PC-9 (cell line): ENCODE measurements at places on chromosomes 1 and 21. TPM values are rescaled to one million over a fixed set of nuclear protein-coding genes. Genes with fewer than 3 reads are reported as not detected.

The C1QA gene
- total RNA-seq: not detected in 2 replicates

The AKNAD1 gene
- total RNA-seq: not detected in 2 replicates

DNA sequence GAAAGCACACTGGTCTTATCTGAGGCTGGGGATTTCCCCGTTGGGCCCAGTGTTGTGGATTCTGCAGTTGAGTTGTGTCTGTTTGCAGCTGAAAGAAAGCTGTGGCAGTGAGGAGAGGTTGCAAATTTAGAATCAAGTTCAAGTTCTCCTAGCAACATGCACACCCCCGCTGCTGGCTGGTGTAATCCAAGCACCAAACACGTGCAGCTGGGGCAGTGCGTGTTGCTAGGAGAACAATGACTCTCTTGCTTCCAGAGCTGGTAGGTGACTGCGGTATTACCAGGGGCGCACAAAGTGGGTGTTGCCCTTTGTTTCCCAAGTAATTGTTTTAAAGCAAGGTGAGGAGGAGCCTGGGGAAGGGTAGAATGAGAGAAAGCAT, 91.5 kb downstream of the IER5 start:
- no peaks in the 10 kb centered on the region for H3K36me3 ChIP-seq
- H3K27ac ChIP-seq: no peak overlapping the region
- no peaks in the 10 kb centered on the region for H3K4me1 ChIP-seq
- peaks cover 36% of the 10 kb centered on the region for H3K27me3 ChIP-seq

GRCh38 chr1:167430134-167430848, 88.0 kb downstream of the CD247 start:
- H3K27ac ChIP-seq: no peak overlapping the region
- H3K27me3 ChIP-seq: no peaks in the 10 kb centered on the region
- DNase-seq: no peak

DNA sequence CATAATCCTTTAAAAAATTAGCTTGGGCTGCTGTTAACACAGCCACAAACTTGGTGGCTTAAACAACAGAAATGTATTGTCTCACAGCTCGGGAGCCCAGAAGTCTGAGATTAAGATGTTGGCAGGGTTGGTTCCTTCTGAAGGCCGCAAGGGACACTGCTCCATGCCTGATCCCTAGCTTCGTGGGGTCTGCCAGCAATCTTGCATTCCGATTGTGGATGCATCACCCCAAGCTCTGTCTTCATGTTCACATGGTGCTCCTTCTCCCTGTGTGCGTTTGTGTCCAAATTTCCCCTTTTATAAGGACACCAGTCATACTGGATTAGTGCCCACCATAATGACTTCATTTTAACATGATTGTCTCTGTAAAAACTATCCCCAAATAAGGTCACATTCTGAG, 5.0 kb upstream of the HHIPL2 start:
- H3K36me3 ChIP-seq: 0 out of 2 replicates have a peak, but pooled peaks cover 4% of the 10 kb centered on the region
- no peak for DNase-seq
- H3K4me3 ChIP-seq: no peak overlapping the region
- no peak overlapping the region for H3K27ac ChIP-seq
- H3K4me1 ChIP-seq: peaks cover 7% of the 10 kb centered on the region

GRCh38 chr1:51071291-51072042, 30.6 kb upstream of the C1orf185 start:
- no peaks in the 10 kb centered on the region for H3K36me3 ChIP-seq
- H3K4me3 ChIP-seq: peak overlapping the region; percentile 9; the same call in 1 of the 2 replicates
- no peak for DNase-seq
- peak overlapping the region; percentile 94 for H3K27ac ChIP-seq
- H3K27me3 ChIP-seq: no peaks in the 10 kb centered on the region

DNA sequence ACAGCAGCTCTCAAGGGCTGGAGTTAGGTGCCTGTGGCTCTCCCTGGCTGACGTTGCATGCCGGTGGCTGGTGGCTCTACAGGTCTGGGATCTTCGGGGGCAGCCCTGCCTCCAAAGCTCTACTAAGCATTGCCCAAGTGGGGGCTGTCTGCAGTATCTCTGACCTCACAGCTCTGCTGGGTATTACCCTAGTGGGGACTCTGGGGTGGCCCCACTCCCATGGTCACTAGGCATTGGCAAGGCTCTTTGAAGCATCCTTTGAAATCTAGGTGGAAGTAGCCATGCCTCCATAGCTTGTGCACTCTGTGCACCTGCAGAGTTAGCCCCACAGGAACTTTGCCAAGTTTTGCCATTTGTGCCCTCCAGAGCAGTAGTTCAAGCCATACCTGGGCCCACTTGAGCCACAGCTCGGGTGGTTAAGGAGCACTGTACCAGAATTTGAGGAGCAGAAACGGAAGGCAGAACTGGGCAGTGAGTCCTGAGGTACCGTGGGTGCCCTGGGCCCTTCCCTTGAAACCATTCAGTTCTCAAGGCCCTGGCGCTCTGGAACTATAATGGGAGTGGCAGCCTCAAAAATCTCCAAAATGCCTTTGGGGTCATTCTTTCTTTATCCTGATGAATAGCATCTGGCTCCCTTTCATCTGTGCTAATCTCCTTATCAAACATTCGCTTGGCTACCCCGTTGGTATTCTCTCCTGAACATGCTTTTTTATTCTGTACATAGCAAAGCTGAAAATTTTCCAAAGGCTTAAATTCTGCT, 15.4 kb downstream of the GJA4 start:
- H3K4me3 ChIP-seq: no peak overlapping the region
- no peaks in the 10 kb centered on the region for H3K27me3 ChIP-seq
- H3K36me3 ChIP-seq: no peaks in the 10 kb centered on the region
- DNase-seq: peak; percentile 24

The KCNJ9 gene
- not detected in 2 replicates for total RNA-seq

DNA sequence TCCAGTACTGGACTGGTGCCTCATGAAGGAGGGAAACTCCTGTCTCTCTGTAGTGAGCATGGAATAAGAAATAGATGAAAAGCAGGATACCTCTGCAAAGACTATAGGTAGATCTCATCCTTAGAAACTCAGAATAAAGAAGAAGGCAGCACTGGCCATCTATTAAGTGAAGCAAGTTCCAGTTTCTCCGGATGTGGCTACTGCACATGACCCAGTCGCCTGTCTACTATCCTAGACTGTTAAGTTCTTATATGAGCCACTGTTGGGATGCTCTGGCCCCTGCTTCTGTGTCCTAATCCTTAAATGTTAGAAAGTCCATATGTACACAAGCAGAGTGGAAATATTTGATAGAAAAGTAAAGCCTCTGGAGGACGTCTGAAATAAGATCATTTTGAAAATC, 2.2 kb downstream of the FASLG start:
- no peak overlapping the region for H3K27ac ChIP-seq
- no peak overlapping the region for H3K4me3 ChIP-seq
- no peaks in the 10 kb centered on the region for H3K36me3 ChIP-seq
- no peaks in the 10 kb centered on the region for H3K27me3 ChIP-seq
- H3K4me1 ChIP-seq: peaks cover 6% of the 10 kb centered on the region
- DNase-seq: no peak

DNA sequence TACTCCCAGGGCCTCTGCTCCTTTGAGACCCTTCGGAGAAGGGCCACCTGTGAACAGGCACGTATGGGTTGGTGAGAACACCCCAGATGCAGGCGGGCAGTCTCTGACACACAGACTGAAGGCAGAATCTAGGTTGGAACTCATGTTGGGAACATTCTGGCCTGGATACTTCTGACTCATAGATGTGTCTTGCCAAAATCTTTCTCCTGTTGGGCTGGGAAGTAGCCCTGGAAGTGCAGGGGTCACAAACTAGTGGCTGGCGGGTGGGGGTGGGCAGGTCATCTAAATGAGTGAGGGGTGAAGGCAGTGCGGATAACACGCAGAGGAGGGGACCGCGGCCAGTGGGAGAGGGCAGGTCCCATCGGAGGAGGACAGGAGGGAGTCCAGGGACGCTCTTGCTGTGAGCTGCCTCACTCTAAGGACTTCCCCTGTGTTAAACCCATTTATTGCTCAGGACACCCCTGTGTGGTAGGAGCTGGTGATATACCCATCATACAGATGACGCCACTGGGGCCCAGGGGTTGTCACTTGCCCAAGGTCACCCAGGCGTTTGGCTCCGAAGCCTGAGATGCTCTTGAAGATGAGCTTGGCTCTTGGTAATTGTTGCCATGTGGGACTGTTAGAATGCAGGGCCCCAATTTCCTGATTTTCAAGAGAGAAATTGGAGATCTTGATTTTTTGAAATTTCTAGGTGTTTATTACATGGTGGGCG, 181.0 kb downstream of the PTPRU start:
- H3K4me1 ChIP-seq: no peaks in the 10 kb centered on the region
- no peak overlapping the region for H3K27ac ChIP-seq
- H3K27me3 ChIP-seq: no peaks in the 10 kb centered on the region
- no peaks in the 10 kb centered on the region for H3K36me3 ChIP-seq
- H3K4me3 ChIP-seq: no peak overlapping the region

- DNase-seq: no peak
- no peaks in the 10 kb centered on the region for H3K4me1 ChIP-seq
- H3K36me3 ChIP-seq: no peaks in the 10 kb centered on the region
- H3K4me3 ChIP-seq: no peak overlapping the region
Observed at GRCh38 chr1:33272509-33272908, 16.2 kb downstream of the ZNF362 start.

The AGMAT gene
- 2.7 and 2.9 TPM in 2 replicates for total RNA-seq

DNA sequence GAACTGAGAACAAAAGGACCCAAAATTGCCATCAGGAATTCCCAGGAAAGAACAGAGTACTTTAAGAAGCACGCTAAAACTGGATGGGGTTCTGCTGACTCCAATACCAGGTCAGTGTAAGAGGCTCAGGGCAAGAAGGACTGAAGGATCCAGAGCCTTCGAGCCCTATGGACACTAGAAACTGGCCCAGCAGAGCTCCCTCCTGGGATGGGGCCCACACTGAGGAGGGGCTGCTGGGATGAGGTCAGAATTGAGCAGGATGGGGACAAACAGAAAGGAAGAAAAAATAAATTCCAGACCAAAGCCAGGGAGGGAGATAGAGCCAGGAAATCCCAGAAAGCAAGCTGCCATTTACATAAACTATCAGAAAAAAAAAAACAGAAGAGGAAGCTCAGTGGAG, 222.4 kb upstream of the COA6 start:
- H3K4me3 ChIP-seq: no peak overlapping the region
- DNase-seq: no peak
- H3K4me1 ChIP-seq: no peaks in the 10 kb centered on the region
- no peak overlapping the region for H3K27ac ChIP-seq
- no peaks in the 10 kb centered on the region for H3K27me3 ChIP-seq

The AGRN gene
- 278 and 381 TPM in 2 replicates for total RNA-seq

DNA sequence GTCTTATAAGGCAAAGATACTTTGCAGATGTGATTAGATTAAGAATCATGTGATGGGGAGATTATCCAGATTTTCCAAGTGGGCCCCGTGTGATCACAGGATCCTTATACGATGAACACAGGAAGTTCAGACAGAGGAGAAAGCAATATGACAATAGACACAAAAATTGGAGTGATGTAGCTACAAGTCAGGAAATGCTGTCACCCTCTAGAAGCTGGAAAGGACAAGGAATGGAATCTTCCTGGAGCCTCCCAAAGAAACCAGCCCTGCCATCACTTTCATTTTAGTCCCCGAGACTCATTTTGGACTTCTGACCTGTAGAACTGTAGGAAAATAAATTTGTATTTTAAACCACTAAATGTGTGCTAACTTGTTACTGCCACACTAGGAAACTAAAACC, 61.9 kb upstream of the C1orf21 start:
- no peaks in the 10 kb centered on the region for H3K4me1 ChIP-seq
- no peak overlapping the region for H3K4me3 ChIP-seq
- H3K36me3 ChIP-seq: no peaks in the 10 kb centered on the region
- no peak overlapping the region for H3K27ac ChIP-seq

DNA sequence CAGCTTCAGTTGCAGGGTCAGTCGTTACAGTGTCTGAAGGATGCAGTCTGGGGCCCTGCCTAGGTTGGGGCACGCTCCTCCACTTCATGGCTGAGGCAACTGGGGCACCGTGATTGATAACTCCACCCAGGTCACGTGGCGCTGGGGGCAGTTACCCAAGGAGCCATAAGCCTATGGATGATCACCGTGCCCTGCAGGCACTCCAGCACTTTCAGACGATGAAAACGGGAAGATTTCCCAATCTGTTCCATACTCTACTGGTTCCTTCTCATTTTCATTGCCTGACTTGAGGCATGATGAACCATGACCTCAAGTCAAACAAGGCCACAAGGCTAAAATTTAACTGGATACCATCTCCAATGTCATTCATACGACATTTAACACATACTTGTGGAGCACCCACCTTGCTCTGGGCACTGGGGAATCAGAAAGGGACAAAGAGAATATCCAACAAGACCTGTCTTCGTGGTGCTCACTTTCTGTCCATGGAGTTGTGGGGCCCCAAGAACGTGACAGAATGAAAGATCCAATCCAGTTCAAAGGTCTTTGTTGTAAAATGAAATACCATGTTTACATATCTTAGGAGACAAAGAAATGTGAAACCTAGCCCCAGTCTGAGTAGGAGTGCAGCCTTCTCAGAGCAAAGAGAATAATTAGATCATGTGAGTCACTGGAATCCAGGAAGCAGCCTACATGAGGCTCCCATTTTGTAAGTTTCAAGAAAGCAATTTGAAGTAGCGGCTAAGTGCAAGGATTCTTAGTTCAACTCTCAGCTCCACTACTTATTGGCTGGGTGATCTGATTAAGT, 39.4 kb upstream of the SPOCD1 start:
- no peak overlapping the region for H3K4me3 ChIP-seq
- H3K36me3 ChIP-seq: no peaks in the 10 kb centered on the region
- peak overlapping the region; percentile 3; the same call in 1 of the 2 replicates for H3K27ac ChIP-seq
- peaks cover 13% of the 10 kb centered on the region for H3K4me1 ChIP-seq
- peak; percentile 2 for DNase-seq
- no peaks in the 10 kb centered on the region for H3K27me3 ChIP-seq

DNA sequence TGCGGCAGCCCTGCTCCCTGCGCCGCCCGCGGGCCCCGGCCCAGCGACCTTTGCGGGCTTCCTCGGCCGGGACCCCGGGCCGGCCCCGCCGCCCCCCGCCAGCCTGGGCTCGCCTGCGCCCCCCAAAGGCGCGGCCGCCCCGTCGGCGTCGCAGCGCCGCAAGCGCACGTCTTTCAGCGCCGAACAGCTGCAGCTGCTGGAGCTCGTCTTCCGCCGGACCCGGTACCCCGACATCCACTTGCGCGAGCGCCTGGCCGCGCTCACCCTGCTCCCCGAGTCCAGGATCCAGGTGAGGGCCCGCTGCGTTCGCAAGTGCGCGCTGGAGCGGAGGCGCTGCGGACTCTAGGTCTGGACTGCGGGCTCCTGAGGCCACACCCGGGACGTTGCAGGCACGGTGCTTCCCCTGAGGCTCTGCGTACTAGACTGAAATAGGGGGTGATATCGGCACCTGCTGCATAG, 351 bp downstream of the MIXL1 start:
- H3K27ac ChIP-seq: no peak overlapping the region
- H3K4me1 ChIP-seq: no peaks in the 10 kb centered on the region
- no peak for DNase-seq

DNA sequence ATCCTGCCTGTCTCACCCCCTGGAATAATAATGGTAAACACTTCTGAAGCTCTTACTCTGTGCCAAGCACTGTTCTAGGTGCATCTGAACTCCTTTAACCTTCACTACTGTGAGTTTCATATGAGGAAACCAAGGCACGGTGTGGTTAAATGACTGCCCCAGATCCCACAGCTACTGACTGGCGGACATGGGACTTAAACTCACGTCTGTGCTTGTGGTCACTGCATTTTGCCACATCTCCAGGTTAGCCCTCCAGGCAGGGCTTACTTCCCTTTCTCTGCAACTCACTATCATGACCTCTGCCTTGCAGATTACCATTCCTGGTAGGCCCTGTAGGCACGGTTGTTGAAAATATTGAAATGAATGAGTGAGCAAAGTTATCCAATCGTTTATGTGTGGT, 83.4 kb downstream of the ADSS2 start:
- H3K36me3 ChIP-seq: no peaks in the 10 kb centered on the region
- no peak for DNase-seq
- H3K4me1 ChIP-seq: no peaks in the 10 kb centered on the region
- H3K27ac ChIP-seq: no peak overlapping the region
- H3K27me3 ChIP-seq: no peaks in the 10 kb centered on the region
